ENCODE measurements at places on chromosomes 12 and 14.

GRCh38 chr14:64681796-64682710 is 22.2 kb upstream of the PLEKHG3 start:
- no peak for DNase-seq

- DNase-seq = no peak
These were observed 68.0 kb downstream of the RASSF3 start for GRCh38 chr12:64678248-64678647.

- DNase-seq = no peak
These were observed 62.5 kb upstream of the DUSP6 start for GRCh38 chr12:89414851-89415250.

DNA sequence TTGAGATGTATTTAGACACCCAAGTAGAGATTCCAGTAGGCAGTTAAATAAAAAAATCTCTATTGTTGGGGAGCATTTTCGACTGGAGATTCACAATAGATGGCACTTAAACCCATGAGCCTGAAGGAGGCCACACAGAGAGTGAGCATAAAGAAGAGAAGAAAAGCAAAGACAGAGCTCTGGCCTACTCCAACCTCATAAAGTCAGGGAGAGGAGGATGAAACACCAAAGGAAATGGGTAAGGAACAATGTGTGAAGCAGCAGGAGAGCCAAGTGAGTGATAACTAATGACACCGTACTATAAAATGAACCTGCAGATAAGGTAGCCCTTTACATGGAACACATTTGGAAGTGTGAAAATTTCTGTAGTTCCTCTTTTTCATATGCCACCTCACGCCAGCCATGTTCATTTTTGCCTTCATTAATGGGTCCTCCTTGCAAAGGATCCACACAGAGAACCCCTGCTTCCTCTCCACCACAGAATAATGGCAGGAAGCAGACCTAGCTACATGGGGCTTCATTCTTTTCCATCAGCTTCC is 150.0 kb upstream of the SYT10 start:
- no peak for DNase-seq

DNA sequence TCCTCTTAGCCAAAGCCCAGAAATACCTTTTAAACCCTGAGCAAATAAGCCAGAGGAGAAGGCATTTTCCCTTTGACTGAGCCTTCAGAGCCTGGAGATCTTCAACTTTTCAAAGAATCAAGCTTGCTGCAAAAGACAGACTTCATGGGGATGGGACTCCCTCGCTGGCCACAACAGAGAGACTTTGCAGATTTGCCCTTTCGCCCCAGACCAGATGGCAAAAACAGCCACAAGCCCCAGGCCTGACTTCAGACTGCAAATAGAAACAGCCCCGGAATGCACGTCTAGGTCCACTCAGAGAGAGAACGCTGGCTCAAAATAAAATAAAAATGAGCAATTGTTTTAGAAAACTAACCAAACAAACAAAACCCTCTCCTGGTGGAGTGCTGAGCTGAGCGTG is 114.6 kb upstream of the MED13L start:
- DNase-seq = no peak
